Spinal cord (tissue), 10 donors: ENCODE measurements at places on chromosomes 11 and 22.

- no peak for DNase-seq
These were observed 4.5 kb downstream of the OR9Q2 start for GRCh38 chr11:58193391-58193790.

- DNase-seq, result no peak
These were observed 190.8 kb downstream of the DSCAML1 start for GRCh38 chr11:117606211-117606610.

DNA sequence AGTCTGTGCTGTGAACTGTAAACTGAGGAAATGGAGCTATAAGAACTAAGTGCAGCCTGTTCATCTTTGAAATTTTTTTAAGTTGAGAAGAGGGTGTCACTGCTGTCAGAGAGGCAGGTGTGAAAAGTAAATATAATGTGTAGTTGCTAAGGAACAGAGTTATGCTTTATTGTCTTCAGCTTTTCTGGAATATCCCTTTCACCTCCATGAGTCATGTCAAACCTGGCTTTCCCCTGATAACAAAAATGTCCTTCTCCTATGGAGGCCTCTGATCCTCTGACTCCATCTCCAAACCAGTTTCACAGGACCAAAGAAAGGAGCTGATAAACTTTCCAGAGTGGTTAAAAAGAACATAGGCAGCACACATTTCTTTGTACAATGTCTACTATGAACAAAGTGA, 12.8 kb upstream of the MUC15 start:
- no peak for DNase-seq

- DNase-seq, result no peak
These were observed 34.1 kb downstream of the RSPH14 start for GRCh38 chr22:23107487-23108248.

DNA sequence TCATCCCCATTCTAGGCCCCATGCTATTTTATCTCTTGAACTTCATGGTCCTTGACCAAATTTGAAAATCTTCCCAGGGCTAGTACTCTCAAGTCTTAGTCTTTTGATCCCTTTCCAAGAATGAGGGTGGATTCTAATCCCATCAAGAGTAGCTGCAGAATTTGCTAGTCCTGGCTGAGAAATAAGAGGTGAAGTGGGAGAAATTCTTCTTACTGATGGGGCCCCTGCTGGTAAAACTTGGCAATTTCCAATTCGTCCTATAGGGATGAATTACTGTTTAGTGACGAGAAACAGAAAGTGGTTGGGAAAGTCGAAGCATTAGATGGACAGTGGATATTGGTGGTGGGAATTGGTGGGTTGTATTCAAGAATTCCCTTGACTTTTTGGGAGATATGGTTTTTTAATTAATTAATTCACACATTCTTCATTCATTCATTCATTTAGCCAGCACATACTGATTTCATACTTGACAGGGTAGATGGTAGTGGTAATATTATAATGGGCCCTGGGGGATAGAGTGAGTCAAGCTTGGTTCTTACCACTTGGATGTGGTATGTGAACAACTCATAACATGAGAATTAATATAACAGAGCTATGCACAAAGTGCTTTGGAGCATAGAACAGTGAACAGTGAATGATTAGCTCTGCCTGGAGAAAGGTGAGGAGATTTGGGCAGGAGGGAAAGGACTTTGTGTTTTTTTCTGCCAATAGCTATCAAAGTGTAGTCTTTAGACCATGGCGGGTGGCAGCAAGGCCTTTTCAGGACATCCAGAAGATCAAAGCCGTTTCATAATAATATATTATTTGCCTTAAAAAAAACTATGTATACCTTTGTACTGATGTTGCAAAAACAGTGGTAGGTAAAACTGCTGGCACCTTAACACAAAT, 103.8 kb downstream of the STIM1 start:
- no peak for DNase-seq

DNA sequence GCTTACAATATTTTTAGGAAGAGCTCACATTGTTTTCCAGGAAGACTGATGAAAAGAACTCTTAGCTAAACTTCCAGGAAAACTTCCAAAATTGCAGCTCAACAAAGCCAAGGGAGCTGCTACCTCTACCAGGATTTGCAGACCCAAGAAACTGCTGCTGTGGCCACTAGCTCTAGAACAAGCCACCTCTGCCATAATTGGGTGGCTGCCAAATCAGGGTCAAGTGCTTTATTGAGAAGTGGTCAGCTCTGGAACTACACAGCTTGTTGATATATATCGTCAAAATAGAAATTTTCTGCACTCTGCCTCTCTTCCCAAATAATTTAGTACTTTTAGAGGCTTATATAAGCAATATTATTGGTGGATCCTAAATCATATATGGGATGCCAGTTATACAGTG, 371.8 kb upstream of the CHORDC1 start:
- DNase-seq, result no peak

DNA sequence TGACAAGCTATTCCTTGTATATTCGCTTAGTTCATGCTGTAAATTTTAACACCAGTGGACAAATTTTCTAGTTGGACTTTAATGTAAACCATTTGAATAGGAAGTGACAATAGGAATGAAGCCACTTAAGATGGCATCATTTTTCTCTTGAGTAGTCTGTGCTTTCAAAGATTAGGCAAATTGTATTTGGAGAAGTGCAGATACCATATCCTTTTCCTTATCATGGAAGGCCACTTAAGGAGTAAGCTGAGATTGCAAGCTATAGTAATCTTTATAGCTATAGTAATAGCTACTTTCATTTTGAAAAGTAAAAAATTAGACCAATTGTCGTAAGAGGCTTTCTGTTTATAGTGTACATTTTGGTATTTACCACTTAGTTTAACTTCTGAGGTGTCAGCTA, 12.8 kb downstream of the CAPRIN1 start:
- no peak for DNase-seq

DNA sequence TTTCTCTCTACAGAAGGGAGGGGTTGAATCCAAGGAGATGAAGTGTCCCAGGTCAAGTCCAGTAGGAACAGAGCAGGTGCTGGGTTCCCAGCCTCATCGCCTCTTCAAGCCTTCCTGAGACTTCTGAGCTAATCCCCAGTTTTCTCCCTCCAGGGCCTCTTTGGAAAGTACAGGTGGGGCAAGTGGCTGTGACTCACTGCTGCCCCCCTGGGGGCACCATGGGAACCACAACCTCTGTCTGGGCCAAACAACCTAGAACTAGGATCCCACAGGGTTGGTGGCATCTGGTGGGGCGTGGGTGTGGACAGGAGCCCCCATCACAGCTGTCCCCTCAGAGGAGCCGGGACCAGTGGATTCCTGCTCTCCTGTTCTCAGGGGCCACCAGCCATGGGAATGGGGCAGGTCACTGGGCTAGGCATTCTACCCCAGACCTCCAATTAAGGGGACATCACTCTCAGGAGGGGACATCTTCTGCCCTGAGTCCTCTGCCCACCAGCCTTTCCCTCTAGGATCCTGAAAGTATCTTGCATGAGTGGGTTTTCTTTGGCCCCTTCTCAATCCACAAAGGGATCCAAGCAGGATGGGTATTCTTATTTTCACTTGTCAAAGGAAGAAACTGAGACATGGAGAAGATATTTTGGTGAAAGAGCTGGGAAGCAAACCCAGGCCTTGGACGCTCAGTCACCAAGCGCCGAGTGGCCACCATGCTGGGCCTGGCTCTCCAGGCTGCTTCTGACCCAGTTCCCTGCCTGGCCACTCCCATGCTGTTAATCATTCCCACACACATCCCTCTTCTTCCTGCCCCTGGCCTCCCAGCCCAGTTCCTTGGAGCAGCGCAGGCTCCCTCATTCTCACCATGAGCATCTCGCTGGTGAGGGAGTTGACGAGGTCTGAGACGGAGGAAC, 23.8 kb downstream of the LRRC10B start:
- no peak for DNase-seq

DNA sequence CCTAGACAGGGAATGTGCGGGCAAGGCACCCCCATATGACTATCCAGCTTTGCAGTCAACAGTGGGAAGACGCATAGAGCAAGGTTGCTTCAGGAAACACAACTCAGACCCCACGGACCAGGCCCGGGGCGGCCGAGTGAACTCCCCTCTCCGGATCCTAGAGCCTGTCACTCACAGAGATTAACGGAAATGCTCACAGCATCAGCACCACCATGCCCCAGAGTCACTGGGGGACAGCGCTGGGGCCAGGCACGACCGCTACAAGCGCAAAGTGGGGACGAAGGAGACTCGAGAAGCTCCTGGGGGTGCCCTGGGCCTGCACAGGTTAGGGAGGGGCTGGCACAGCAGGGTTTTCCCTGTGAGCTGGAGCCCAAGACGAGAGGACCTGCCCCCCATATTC, 15.9 kb downstream of the MACROD1 start:
- no peak for DNase-seq

- no peak for DNase-seq
These were observed 12.3 kb downstream of the CBX6 start for GRCh38 chr22:38859581-38860282.

GRCh38 chr11:93393386-93393785, 62.8 kb downstream of the DEUP1 start:
- no peak for DNase-seq

DNA sequence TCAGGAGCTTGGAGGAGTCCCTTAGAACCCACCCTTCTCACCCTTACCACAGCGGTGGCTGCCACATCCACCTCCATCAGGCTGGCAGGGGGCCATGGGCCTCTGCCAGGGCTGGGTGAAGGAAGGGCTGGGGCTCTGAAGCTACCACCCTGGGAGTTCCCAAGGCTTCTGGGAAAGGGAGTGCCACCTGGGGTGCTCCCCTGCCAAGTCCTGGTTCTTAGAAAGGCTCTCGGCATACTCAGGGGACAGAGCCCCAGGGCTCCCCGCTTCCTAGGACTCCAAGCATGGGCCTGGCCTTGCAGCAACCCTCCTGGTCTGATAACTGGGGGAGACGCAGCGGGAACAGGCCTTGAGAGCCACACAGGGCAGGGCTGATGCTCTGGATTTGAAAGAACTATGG, 438 bp upstream of the PLA2G3 start:
- no peak for DNase-seq

- DNase-seq, result peak; percentile 72
These were observed 78.0 kb upstream of the PPARA start for GRCh38 chr22:46072110-46072881.

DNA sequence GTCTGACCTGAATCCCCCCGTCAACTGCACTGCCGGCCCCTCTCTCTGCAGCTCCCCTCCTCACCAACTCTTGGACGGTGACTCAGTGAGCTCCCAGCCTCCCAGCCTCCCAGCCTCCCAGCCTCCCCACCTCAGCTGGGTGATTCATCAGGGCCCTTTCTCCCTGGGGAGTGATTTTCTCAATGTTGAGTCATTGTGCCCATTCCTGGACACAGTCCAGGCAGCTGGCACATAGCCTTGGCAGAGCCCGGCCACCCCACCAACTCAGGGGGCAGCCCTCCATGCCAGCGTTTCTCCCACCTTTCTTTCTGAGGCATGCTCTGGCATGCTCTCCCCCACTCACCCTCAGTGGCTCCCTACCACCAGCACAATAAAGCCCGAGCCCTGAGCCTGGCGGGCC, 30.7 kb downstream of the PDE2A start:
- no peak for DNase-seq

DNA sequence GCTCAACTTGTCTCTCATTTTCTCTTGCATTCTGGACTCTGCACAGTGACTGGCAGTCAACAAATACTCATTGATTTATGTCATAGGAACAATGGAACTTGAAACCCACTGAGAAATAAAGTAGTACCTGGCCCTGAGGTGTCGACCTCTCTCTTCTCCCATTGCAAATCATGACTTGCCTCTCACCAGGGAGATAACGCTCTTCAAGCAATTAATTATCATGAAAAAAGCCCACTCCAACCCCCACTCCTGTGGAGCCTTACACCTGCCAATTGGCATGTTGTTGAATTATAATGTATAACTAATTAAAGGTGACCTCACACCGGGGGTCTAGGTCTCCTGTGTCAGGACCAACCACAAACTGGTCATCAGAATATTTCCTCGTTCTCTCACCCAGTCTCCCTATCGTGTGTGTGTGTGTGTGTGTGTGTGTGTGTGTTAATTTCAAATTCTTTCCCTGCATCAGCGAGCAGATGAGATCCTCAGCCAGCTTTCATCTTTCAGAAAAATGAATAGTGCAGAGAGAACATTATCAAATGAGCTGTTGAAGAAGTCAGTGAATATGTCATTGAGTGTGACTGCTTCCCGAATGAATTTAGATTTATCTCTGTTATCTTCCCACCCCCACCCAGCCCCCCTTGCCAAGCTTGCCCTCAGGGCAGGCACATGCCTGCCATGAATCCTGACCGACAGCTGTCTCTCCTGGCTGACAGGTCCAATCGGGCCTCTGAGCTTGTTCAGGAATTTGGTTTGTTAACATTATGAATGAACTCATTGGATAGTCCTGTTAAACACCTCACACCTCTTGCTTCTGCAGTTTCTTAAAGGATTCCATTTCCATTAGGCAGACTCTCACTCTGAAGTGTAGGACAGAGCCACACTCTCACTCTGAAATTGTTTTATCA, 357.4 kb downstream of the INSC start:
- DNase-seq, result no peak

- peak; percentile 95 for DNase-seq
These were observed 81.6 kb downstream of the CCDC81 start for GRCh38 chr11:86456075-86456939.

DNA sequence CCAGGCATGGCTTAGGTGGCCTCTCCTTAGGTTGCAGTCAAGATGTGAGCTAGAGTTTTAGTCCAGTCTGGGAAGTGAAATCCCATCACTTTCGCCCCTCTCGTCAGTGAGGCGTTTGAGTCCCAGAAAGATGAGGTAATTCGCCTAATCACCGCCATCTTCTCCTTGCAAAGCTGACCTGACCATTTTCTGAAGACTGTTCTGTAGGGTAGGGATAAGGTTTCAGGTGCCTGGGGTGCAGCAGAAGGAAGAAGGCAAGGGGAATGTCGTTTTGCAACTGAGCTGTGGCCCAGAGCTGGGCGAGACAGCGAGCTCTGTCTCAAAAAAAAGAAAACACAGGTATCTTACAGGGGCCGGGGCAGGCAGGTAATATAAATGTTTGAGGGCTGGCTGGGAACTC, 61.7 kb upstream of the CECR2 start:
- no peak for DNase-seq

DNA sequence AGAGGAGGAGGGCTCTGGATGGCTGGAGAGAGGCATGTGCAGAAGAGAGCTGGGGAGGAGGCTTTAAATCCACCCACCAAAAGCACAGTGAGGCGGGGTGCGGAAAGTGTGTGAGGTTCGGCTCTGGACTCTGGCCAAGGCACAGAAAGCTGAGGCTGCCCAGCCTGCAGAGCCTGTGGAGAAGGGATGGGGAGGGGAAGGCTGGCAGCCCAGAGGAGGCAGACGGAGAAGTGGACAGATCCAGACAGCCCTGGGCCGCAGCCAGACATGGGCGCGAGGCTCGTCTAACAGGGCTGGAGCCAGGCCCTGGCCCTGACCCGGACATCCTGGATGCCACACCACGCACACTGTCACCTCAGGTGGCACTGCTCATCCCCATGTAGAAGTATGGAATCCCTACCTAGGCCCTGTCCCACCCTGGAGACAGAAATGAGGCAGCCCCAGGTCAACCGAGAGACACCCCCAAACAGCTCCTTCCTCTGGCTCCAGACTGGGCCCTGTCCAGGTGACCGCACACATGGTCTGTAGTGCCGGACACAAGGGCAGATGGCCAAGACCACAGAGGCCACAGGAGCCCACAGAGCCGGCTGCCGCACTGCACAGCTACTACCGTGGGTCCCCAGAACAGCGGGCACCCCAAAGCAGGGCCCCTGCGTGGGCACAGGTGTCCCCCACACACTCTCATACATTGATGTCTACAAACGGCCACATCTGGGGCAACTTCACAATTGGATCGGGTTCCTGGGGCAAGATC, 16.6 kb upstream of the MOB2 start:
- peak; percentile 38 for DNase-seq

- DNase-seq, result no peak
These were observed 76.6 kb downstream of the USP35 start for GRCh38 chr11:78265326-78265725.
